ENCODE measurements at places on chromosomes 5 and 9.
A peak's percentile ranks its signal among the peaks of the same experiment; 100 is the strongest.

GRCh38 chr5:90932052-90932699 lies 373.6 kb downstream of the ADGRV1 start:
- no peak for DNase-seq

DNA sequence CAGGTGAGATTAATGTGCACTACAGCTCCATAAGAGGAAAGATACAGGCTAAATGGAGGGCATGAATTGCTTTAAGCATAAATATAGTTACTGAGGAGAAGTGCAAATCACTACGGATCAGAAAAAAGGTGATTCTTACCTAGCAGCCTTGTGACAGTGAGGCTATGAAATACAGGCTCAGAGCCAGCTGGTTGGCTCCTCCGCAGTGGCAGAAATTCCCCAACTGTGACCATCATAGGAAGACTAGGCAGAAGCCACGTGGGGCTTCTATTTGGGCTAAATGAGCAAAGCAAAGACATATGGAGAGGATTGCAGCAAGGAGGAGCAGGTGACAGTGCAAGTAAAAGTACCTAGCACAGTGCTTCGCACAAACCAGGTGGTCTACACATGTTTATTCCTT lies 40.5 kb downstream of the CDO1 start:
- no peak for DNase-seq

DNA sequence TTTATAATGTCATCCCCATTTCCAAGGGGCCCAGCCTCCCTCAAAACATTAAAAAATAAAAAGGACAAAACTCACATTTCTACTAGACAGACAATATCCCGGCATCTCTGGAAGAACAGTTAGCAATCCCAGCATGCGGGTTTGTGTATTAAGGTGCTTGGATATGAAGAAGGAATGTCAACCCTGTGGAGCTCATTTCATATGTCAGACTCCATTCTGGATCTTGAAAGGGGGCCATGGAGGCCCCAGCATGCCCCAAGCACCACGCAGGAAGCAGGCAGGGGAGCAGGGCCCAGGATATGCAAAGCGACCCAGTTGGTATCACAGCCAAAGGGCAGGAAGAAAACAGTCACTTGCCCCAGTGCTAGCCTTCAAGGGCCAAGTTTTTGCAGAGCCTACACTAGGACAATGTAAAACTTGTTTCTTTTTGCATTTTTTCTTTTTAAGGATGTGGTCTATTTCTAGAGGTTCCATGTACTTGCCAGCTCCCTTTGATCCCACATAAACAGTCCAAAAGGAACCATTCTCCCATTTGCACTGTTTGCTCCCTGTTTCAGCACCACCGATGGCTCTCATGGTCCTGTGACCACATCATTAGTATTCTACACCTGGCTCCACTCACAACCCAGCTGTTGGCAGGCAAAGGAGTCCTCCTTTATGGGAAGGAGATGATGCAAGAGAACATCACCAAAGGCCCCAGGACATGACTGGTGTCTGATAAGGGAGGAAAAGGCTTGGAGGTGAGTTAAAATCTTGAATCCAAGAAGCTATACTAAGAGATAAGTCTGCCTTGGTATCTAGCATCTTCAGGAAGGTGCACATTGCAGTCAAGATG lies 58.3 kb downstream of the FGF1 start:
- no peak for DNase-seq

GRCh38 chr5:34718516-34718915 lies 62.4 kb downstream of the RAI14 start:
- DNase-seq: no peak

DNA sequence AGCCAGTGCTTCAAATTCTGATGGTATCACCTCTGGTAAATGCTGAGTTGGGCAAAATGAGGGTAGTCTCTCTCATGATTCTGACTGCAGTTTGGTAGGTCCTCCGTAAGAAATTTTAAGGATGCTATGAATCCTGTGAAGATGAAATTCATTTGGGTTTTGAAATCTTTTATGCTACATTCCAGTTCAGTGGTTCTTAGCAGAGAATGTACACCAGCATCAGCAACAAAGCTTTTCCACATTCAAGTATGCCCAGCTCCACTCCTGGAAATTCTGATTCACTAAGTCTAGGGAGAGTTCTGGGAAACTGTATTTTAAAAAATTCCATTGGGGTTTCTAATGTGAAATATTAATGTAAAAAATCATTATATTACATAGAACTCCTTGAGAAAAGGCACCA lies 33.6 kb upstream of the ACOT12 start:
- DNase-seq: no peak

DNA sequence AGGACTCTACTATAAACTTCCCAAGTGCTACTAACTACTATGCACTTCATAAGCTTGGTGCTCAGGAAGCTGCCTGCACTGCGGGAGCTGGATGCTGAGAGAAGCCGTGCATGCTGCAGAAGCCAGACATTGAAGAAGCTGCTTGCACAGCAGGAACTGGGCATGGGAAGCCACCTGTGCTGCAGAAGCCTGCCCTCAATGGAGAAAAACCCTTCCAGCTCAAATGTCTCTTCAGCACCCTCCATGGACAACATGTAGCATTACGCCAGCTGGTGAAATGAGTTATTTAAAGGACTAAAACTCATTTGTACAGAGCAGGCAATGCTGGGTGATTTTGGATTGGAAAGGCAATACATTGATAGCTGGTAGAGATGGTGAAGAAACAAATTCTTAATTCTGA lies 247.2 kb downstream of the KIF4B start:
- DNase-seq: peak; percentile 5

DNA sequence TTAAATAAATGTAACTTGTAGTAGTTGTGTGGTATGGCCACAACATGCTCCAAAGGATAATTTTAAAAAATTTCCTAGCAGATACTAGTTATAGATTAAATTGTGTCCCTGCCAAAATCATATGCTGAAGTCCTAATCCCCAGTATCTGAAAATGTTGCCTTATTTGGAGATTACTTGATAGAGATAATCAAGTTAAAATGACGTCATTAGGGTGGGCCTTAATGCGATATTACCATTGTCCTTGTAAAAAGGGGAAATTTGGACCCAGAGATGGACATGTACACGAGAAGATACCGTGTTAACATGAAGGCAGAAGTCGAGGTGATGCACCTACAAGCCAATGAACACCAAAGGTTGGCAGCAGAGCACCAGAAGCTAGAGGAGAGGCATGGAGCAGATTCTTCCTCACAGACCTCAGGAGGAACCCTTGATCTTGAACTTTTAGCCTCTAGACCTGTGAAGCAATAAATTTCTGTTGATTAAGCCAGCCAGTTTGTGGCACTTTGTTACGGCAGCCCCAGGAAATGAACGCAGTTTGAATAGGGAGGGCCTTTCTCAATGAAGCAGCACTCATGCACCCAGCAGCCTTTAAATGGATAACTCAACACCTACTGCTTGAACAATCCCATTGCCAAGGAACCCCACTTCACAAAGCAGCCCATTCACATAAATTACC lies 148.9 kb downstream of the ARHGAP26 start:
- DNase-seq: no peak

- no peak for DNase-seq
These were observed 1645.2 kb upstream of the CDH6 start for GRCh38 chr5:29548262-29548661.

- DNase-seq: no peak
These were observed 57.3 kb upstream of the PJA2 start for GRCh38 chr5:109467058-109467457.

DNA sequence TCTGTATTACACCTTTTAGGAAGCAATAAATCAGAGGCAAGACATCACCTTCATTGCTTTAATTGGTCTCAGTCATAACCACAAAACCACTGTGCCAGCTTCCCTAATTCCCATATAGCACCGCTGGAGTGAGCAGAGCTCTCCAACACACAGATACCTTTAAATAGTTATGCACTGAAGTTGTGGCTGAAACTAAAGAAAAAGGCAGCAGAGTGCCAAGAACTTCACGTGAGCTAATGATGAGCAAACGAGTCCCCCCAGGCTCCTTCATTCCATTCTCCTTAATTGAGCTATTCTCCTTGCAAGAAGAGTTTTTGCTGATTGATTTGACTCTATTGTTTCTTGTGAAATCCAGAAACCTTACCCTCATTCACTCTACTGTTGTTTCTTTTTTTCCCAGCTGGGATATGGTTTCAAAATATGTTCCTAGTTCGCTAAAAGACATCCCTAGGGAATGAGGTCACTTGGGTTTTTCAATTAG lies 501.5 kb downstream of the SPATA31D1 start:
- DNase-seq: no peak

DNA sequence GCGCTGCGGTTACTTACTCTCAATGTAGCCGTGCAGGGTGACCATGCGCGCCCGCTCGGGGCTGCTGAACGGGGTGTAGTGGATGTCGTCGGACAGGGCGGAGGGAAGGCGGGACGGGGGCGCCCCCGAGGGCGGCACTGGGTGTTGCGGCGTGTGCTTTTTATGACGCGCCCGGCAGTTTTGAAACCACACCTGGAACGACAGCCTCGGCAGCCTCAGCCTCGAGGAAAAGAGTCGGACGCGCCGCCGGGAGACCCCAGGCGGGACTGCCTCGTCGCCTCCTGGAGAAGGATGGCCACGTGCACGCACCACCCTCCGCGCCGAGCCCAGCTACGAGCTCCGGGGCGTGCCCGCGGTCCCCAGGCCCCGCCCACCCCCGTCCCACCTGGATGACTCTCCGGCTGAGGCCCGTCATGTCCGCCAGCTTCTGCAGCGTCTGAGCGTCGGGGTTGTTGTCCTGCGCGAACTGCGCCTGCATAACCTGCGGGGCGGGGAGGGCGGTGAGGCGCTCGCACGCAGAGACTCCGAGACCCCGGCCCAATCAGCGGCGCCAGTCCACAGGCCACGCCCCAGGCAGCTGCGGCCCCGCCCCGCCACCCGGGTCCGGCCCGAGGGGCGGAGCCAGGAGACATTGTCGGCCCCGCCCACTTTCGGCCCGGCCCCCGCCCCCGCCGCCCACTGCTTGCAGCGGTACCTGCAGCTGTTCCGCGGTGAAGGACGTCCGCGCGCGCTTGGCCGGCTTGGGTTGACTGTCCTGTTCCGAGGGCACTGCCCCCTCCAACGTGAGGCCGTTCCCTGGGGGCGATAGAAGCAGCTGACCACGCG lies 15.0 kb downstream of the LHX6 start:
- DNase-seq: peak; percentile 45

GRCh38 chr9:137369061-137369787 lies 53.7 kb downstream of the EXD3 start:
- no peak for DNase-seq

DNA sequence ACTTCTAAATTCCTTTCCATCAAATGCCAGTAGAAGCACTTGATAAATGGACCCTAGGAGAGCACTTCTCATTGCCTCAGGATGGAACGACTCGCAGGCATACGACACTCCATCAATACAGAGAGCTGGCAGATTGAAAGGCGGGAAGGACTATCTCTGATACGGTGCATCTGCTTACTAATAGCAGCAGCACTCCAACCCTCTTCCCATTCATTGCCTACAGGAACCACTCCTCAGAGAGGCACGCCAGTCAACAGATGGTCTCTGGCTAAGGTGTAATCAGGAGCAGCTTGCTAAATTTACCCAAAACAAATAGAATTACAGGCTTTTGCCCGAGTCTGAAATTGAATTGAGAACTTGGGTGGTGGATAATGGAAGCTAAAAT lies 168.1 kb downstream of the EFNA5 start:
- DNase-seq: peak; percentile 43

- DNase-seq: no peak
These were observed 799.2 kb downstream of the BRINP1 start for GRCh38 chr9:118570066-118570465.

DNA sequence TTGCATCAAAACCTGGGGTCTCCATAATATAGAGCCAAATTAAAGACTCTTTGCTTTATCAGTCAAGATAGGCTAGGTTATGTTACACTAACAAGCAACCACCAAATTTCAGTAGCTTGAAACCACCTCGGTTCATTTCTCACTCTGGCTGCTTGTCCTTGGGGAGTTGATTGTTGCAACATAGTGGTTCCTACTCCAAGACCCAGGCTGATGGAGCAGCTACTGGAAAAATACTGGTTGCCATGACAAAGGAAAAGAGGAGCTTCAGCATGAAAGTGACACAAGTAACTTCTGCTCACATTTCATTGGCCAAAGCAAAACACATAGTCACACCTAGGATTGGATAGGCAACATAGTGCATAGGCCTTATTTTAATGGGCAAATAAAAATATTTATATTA lies 18.5 kb upstream of the RCL1 start:
- DNase-seq: no peak

DNA sequence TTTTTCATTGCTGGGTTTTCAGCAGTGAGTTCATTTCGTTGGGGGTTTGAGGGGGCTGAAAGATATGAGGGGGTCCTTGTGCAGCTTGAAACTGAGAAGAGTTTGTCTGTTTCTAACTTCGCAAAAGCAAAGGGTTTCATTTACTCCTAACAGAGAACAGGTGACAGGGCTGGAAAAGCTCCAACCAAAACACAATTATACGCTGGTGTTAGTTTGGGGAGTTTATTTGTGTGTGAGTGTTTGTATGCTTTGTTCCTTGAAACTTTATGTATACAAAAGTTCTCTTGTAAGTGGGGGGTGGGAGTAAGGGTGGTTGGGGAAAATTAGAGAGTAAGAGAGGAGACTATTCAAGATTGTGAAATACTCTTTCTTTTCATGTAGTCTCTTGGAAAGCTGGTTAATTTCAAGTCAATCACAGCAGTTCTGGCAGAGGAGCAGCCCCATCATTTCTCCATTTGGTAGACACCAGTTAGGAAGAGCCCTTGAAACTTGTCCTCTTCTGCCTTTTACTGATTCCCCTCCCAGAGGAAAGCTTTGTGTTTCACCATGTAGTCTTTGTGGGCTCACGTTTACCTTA lies 881 bp downstream of the TNFAIP8 start:
- no peak for DNase-seq

- no peak for DNase-seq
These were observed 129.6 kb downstream of the TLE1 start for GRCh38 chr9:81559709-81560108.

DNA sequence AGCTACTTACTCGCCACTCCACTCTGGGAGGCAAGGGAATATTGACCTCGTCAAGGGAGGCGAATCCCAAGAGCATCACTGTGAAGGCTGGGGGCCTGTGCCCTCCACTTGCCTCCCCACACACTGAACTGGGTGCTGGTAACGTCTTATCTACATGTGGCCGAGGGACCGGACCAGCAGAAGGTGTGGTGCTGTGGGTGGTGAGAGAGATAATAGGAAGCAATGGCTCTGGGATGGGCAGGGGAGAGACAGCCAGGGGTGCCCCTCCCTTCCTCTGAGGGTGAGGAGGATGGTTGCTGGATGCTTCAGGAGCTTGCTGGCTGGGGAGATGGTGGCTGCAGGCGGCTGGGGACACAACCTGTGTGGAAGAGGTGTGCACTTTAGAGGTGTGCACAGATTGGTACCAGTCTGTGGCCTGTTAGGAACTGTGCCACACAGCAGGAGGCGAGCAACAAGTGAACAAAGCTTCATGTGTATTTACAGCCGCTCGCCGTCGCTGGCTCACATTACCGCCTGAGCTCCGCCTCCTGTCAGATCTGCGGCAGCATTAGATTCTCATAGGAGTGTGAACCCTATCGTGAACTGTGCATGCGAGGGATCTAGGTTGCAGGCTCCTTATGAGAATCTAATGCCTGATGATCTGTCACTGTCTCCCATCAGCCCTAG lies 100.3 kb downstream of the ENTREP1 start:
- no peak for DNase-seq

- no peak for DNase-seq
These were observed 31.6 kb downstream of the LMNB1 start for GRCh38 chr5:126808521-126808988.

- no peak for DNase-seq
These were observed 159.3 kb upstream of the TLX3 start for GRCh38 chr5:171149772-171150171.
